ENCODE measurements at places on chromosomes 1 and 21. TPM values are rescaled to one million over a fixed set of nuclear protein-coding genes. Genes with fewer than 3 reads are reported as not detected.

- no peak for DNase-seq
These were observed 94.1 kb downstream of the ADGRL2 start for GRCh38 chr1:81894867-81895266.

DNA sequence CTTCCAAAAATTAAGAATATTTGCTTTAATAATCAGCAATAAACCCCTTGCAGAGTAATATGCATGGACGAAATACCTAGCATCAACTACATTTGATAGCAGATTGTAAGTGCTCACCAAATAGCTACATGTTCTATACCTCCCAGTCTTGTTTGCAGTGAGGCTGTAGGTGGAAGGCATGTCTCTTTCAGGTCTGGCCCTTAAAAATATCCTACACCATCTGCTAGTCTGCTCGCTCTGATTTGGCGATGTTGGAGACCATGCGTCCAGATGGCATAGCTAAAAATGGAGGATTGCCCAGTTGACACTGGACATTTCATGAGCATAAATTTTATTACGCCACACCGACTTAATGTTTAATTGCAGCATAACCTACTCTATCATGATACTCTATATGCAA, 47.1 kb downstream of the SSX2IP start:
- DNase-seq: no peak

DISP3 gene
- total RNA-seq: 0.12 TPM

SPRR2E gene
- not detected for total RNA-seq

DNA sequence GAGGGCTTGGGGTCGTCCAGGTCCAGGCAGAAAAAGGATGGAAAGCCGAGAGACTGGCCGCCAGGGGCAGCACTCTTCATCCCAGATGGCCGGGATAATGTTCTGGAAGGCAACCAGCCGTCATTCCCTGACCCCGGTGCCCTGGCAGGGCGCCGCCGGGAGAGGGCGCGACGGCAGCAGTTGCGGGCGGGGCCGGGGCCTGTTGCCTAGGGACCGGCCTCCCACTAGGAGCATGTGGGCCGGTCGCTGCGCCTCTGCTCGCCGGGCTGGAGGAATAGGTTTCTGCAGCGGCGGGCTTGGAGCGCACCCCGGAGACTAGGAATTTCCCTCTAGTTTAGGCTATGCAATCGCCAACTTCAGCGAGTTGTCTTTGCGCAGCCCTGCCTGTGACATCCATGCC, 11.0 kb downstream of the DMRTB1 start:
- DNase-seq: peak; percentile 66

GRCh38 chr1:246208105-246208504, 299.0 kb downstream of the SMYD3 start:
- no peak for DNase-seq

- no peak for DNase-seq
These were observed 14.7 kb downstream of the METTL18 start for GRCh38 chr1:169779970-169780369.

GRCh38 chr1:58699011-58699762, 675 bp downstream of the MYSM1 start:
- DNase-seq: no peak

DNA sequence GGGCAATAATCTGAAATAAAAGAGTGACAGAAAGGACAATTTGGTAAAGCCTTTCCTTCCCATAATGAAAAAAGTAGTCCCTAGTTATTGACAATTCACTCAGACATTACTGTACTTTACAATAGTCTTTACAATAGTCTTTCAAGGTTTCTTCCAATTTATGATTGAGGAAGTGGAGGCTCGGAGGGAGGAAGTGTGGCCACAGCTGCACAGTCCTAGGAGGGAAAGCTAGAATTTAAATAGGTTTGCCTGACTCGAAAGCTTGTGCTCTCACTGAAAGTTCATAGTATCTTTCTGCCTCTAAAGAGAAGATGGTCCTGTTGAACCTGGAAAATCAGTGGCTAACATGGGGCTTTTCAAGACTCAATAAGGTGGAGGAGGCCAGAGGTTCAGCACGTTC, 203.2 kb downstream of the SDCCAG8 start:
- no peak for DNase-seq

- no peak for DNase-seq
These were observed 415.3 kb upstream of the CAMK1G start for GRCh38 chr1:209168204-209168603.

GRCh38 chr1:247291161-247291560, 35.3 kb downstream of the VN1R5 start:
- DNase-seq: no peak

GRCh38 chr1:114758256-114758832, 560 bp upstream of the CSDE1 start:
- no peak for DNase-seq

DNA sequence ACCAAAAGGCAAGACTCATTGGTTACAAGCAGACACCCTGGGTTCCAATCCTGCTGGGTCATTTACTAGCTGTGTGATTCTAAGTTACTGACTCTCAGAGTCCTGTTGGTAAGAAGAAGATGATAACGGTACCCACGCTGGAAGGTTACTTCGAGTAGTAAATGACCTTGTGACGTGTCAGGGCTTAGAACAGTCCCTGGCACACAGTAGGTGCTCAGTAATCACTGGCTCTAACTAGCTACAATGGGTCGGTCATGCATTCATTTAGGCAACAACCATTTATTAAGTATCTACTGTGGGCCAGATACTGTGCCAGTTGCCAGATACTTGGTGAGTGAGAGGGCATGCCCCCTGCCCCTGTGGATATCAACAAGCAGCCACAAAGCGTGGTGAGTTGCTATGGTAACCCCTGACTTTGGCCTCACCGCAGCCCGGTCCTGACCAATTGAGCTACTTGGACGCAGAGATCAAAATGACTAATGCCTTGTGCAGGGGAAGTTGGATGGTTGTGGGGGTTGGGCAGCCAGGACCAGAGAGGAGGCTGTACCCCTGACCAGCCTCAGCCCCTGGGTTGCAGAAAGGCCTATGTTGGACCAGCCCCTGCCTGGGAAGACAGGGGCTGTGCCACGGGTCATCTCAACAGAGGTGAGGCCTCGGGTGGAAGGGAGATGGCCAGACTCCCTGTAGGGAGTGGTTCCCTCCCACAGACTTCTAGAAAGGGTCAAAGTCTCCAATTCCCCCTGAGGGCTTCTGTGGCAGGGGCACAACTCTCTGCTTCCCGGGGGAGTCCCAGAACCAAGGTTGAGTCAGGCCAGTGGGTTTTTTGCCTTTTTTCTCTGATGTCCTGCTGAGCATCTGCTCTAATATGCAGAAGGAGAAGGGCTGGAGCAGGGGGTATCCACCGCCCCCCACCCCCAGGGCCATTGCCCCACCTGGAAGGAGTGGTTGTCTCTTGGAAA, 16.0 kb downstream of the DHRS3 start:
- no peak for DNase-seq

- DNase-seq: no peak
These were observed 17.7 kb downstream of the RAP1GAP start for GRCh38 chr1:21651214-21652042.

GRCh38 chr1:18160290-18160942, 52.8 kb downstream of the IGSF21 start:
- DNase-seq: peak; percentile 77

- no peak for DNase-seq
These were observed 30.0 kb downstream of the MFSD2A start for GRCh38 chr1:39984951-39985350.

DNA sequence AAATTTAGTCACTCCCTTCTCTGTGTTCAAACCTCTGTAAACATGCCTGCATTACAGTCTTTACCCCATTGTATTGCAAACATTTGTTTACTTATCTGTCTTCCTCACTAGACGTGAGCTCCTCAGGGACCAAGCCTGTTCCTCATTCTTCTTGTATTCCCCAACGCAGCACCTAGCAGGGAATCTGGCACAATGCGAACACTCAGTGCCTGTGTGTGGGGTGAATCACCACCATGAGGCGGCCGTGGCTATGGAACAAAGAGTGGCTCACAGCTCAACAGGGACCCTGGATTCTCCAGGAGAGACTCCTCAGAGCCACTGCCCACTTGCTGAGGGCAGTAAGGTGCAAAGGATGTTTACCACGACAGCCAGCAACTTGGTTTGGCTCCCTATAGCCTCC, 95.9 kb downstream of the DDX20 start:
- DNase-seq: no peak

CRNN gene
- not detected for total RNA-seq

DNA sequence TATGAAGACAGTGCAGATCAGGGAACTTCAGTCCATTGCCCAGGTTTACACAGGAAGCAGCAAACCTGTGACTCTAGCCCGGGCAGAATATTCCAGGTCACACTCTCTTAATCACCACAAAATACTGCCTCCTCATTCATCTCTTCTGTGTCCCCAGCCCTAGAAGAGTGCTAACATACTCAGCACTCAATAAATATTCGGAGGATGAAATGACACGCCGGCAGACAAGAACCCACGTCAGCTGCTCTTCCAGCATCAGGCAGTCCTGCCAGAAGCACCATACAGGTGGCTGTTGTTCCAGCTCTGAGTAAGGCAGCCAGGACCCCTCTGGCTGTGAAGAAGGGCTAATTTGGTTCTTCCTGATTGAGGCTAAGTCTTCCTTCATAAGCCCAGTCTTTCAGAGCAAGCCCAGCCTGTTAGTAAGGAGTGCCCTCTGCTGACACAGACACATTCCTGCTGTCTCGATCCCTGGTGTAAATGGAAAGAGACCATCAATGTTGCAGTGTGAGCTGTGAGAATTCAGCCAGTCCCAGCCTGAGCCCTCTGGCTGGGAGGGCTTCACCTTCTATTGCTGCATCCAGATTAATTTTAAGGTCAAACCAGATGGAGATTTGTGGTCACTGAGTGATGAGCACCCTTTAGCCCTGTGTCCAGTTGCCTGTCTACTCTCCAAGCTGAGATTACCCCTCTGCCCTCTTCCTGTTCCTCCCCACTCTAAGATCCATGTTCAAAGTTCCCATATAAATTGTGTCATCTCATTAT, 45.0 kb upstream of the KIRREL1 start:
- no peak for DNase-seq

DNA sequence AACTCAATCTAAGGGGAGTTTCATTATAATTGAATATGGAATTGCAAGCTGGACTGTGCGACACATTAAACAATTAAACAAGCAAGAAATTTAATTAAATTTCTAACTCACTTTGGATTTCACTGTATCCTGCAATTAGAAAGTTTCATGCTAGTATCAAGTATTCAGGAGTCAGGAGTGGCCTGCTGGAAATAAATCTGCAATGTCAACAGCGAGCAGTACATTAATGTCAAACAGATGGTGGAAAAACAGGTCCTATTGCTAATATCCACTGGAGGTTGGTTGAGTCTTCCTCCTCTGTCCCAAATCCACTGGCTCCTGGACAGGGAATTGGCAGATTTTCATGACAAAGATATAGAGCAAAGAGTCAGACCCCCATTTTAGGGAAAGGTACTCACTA, 237.1 kb downstream of the VAV3 start:
- DNase-seq: no peak

DNA sequence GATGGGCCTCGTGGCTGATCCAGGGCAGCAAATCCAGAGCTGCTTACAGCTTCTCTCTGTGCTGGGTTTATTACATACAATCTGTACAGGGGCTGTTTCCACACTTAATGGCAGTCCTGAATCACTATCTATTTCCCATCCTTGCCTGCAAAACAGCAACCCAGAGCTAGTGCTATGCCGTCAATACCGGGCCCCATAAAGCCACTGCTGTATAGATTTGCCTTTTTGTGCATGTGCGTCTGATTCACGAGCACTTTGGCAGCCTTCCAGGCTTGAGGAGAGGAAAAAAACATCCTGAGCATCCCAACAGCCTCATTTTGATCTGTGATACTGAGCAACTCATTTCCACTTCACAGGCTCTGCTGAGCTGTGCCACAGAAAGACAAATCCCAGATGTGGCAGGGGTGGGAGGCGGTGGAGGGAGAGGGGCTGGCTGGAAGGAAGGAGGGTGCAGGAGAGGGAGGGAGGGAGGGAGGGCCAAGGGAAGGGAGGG, 65.2 kb upstream of the TARBP1 start:
- no peak for DNase-seq

LCE1A gene
- total RNA-seq: not detected

- peak; percentile 61 for DNase-seq
These were observed 20.3 kb upstream of the AZIN2 start for GRCh38 chr1:33060579-33061083.

DNA sequence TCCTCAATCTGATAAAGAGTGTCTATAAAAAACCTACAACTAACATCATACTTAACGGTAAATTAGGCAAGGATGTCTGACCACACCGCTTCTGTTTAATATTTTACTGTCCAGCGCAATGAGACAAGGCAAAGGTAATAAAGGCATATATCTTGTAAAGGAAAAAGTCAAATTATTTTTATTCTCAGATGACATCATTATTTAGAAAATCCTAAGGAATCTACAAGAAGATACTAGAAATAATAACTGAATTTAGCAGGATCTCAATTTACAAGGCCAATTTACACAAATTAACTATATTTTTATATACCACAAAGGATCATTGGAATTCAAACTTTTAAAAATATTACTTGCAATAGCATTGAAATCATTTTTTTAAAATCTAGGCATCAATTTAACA, 29.4 kb downstream of the GJA4 start:
- no peak for DNase-seq

GRCh38 chr21:15080526-15080925, 15.7 kb upstream of the NRIP1 start:
- DNase-seq: no peak

MAN1C1 gene
- total RNA-seq: 20.4 TPM

DNA sequence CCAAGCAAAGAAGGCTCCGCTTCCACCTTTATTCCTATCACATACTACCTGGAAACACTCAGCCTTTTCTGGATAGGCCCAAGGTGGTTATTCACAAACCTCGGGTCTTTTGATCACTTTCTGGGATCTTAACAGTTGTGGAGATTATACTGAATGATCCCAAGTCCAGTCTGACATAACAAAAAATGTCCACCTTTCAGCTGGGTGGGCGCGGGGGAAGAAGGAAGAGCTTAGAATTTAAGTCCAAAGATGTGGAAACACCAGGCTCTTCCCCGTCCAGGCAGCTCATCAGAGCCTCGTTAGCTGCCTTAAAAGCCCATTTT, 338 bp upstream of the C1orf53 start:
- no peak for DNase-seq

DNA sequence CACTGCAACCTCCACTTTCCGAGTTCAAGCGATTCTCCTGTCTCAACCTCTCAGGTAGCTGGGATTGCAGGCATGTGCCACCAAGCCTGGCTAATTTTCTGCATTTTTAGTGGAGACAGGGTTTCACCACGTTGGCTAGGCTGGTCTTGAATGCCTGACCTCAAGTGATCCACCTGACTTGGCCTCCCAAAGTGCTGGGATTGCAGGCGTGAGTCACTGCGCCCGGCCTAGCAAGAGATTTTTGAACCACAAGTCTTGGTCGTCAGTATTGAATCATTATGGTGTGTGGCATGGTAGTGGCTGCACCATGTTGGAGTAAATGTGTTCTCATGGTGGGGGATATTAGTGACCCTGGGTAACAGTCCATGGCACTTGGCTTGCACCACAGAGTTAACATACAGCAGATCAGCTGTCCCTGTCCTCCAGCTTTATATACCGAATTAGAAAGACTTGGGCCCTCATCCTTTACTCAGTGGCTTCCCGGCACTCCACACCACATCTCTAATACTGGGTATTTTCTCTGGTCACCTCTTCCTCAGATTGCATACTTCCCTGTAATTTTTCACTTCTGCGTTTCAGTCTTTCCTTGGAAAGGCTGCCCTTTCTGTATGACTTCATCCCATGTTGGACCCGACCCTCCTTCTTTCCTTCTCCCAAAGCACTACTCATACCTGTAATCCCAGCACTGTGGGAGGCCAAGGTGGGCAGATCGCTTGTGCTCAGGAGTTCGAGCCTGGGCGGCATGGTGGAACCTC, 25.1 kb downstream of the AK4 start:
- no peak for DNase-seq

TAS1R1 gene
- total RNA-seq: 0.27 TPM

All from lower lobe of right lung (tissue), 2 donors.